ENCODE measurements at places on chromosomes 11 and 22.

GRCh38 chr22:17943533-17944249 lies 80.7 kb downstream of the MICAL3 start:
- no peak for DNase-seq

DNA sequence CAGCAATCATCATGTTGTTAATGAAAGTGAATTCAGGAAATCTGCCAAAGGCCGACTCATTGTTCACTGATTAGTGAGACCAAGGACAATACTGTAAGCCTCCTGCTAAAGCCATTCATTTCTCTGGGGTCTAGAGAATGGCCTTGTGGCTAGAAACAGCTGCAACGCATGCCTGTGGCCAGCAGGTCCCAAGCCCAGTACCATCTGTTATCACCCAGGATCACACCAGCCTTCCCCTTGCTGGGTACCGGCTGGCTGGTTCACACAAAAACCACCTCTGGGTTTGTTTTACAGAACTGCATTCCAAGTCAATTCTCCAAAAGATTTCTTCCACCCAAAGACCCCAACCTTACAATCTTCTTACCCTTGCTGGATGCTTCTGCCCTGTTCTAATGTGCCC lies 1.1 kb downstream of the PLAAT5 start:
- DNase-seq = no peak

GRCh38 chr11:129237880-129238638 lies 45.9 kb upstream of the ARHGAP32 start:
- no peak for DNase-seq

GRCh38 chr11:72001834-72002591 lies 3.3 kb downstream of the IL18BP start:
- no peak for DNase-seq

- no peak for DNase-seq
Observed at GRCh38 chr11:69468221-69468620, 13.2 kb upstream of the LINC01488 start.

DNA sequence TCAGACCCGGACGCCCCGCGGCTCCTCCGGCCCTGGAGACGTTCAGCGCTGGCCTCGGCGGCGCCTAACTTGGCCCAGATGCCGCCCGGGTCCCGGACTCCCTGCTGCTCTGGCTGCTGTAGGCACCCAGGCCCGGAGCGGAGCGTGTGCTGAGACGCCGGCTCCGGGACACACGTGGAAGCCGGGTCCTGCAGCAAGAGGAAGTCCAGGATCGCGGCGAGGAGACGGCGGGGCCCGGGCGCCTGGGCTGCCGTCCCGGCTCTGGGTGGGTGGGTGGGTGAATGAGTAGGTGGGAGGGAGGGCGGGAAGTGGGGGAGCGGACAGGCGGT lies 223 bp downstream of the WT1 start:
- DNase-seq = no peak

GRCh38 chr11:86390487-86390886 lies 15.8 kb downstream of the CCDC81 start:
- DNase-seq = no peak
